ENCODE measurements at places on chromosomes 4 and X. TPM values are rescaled to one million over a fixed set of nuclear protein-coding genes. Genes with fewer than 3 reads are reported as not detected.
A peak's percentile ranks its signal among the peaks of the same experiment; 100 is the strongest.

Gene FAM90A26
- not detected for total RNA-seq

Gene EFNB1
- total RNA-seq: 77.6 TPM

Gene ARHGEF38
- 26.9 TPM for total RNA-seq

Gene TAPT1
- total RNA-seq: 26.7 TPM

Gene PARM1
- 10.3 TPM for total RNA-seq

Gene AMTN
- total RNA-seq: not detected

Gene NKX6-1
- total RNA-seq: not detected

DNA sequence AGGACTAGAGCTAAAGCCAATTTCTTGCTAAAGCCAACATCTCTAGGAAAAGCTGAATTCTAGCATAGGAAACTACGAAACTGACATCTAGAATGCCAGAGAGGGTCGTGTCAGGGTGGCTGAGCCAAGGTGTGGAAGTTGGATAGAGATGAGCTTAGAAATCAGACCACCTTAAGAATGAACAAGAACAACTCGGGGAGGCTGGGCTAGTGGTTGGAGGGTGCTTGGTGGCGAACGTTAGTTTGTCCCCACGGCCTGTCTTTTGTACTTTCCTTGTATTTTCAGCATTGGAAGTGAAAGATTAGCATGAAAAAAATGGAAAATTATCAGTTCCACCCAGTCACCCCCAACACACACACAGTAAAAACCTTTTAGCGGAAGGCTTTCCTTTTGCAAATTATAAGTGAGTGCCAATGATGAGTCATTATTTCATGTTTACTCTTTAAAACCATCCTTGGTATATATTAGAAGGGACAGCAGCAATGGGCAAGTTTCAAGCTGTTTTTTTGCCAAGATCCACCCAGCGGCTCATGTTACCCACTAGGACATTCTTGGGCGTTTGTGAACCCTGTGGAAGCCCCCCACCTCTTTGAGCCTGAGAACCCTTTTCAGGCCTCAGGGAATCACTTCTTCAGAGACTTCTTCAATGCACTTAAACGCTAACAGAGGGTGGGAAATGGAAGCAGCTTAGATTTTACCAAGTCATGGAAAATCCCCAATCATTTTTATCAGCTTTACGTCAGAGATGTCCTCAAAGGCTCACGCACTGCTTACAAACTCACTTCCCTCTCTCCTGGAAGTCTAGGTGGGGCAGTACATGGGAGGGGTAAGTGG lies 4.9 kb upstream of the PPEF1 start:
- no peak for DNase-seq

DNA sequence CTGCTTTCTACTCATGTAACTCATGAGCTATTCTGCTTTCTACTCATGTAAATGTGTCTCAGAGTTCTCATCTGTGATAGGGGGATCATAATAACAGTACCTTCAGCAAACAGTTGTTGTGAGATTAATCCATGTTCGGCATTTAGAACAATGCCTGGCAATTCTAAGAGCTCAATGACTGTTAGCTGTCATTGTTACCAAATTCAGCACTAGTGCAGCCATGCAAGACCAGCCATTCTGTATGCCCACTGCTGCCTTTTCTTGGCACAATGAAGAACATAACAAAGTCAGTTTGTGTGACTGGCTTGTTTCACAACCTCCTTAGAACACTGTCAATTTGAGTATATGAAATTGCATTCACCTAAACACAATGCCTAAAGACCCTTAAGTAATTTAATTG lies 163.2 kb downstream of the ANK2 start:
- DNase-seq: no peak

DNA sequence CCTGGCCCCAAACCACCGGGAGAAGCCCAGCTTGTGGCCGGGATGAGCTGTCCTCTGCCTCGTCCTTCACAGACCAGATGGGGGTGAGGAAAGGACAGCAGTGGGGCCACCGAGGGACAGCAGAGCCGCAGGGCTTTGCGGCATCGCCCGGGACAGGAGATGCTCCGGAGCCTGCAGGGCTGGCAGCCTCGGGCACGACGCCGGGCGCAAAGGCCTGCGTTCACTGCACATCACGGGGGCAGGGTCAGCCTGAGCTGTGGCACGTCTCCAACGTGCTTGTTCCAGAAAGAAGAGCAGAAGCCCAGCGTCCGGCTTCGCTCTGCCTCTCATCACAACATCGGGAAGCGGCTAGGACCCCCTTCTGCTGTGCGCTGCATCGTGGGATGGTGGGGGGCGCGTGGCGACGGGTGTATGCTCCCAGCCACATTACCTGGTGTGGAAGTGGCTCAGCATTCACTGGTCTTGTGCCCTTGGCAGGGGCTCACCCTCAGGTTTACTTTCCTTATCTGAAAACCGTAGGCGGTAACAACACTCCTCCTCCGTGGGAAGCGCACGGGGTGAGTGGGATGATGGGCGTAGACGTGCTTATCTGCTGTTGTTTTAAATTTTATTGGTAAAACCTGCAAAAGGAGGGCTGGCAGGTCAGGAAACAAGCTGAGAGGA lies 7.4 kb downstream of the TADA2B start:
- DNase-seq: no peak

- no peak for DNase-seq
These were observed 23.8 kb upstream of the KIAA0232 start for GRCh38 chr4:6758728-6759127.

DNA sequence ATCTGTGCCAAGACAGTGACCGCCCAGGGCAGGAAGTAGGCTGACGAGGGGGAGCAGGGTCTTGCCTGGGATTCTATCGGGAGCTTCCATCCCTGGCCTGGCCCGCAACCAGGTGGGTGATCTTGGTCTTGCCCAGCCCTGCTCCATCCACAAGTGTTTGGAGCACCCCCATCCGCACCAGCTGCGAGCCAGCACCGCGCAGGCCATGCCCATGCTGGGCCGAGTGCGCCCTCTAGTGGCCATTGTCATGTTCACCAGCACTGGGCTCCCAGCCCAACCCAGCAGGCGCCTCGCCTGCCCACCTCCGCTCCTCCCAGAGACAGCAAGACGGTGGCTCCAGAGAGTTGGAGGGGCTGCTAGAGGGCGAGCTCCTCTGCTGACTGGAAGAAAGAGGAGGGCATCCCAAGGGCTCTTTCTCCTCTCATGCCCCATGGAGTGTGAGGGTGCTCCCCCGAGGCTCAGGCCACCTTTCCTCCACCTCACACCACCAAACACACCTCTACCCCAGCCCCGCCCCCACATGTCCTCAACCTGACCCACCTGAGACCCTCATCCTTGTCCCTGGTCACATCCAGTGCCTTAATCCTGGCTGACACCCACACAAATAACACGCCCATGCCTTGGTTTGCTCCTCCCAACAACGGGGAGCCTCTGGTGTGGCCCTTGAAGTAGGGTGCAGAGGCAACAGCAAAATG lies 9.8 kb upstream of the ATP2B3 start:
- peak; percentile 91 for DNase-seq

DNA sequence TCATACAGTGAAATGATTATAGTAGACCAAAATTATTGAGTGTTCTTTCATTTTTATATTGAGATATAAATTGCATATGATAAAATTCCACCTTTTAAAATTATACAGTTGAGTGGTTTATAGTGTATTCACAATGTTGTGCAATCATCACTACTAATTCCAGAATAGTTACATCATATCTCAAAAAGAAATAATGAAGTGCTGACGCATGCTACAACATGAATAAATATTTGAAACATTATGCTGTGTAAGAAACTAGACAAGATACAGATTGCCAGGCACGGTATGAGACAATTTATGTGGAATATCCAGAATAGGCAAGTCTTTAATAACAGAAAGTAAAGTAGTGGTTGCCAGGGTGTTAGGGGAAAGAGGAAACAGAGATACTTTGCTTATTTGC lies 871.7 kb downstream of the FAM133A start:
- DNase-seq: no peak

- peak; percentile 50 for DNase-seq
These were observed 1.7 kb downstream of the PHF8 start for GRCh38 chrX:54042609-54043021.

DNA sequence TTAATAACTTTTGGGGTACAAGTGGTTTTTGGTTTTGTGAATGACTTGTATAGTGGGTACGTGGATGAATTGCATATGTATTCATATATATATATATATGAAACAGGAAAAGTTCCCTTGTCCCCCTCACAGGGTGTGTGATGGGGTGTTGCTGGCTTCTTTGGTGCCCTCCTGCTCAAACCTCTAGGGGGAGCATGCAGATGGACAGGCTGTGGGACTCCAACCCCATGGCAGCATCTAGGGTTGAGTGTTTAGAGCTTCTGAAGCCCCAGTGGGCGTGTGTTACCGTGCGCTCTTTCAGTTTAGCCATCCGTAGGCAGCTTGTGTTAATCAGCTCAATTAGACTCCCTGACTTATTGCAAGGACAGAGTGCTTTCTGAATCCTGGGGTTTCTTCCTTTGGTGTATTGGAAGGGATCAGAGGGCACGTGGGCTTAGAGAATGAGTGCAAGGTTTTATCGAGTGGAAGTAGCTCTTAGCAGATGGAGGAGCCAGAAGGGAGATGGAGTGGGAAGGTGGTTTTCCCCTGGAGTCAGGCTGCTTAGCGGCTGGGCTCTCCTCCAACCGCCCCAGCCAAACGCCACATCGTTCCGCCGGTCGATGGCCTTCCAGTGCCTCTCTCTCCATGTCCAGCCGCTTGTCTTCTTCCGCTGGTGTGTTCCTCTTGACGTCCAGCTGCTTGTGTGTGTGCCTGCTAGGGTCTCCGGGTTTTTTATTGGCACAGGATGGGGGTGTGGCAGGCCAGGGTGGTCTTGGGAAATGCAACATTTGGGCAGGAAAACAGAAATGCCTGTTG lies 674.4 kb upstream of the LCORL start:
- DNase-seq: no peak

DNA sequence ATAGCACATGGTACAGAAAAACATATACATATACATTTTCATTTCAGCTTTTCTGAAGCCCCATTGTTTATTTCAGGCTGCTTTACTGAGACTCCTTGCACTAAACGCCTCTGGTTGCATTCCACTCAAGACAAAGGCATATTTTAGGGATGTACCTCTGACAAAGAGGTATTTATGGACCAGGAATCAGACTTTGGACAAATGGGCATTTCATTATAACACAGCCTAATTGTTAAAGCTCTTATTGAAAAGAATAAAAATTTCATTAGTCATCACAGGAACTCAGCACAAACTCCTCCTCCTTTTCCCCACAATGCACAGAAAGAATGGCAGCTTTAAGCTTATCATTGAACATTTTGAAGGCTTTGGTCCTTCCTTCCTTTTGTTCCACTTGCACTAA lies 62.9 kb upstream of the UGT8 start:
- DNase-seq: no peak

DNA sequence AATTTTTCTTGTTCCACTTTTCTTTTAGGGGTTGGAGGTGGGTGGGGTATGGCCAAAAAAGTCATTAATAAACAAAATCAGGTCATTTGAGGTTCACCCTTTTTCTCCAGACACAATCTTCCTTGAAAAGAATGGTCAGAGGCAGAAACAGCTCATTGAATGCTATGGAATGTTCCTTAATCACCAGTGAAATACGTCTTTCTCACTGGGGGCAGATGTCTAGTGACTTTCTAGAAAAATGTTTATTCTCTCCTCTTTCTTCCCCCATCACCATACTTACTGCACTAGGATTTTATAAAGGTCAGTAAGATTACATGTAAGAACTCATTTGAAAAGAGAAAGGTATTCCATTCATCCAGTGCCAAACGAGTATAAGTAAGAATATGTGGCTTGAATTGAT lies 44.5 kb downstream of the MGST2 start:
- no peak for DNase-seq

- DNase-seq: no peak
These were observed 1590.6 kb downstream of the PCDH18 start for GRCh38 chr4:135941671-135942070.

DNA sequence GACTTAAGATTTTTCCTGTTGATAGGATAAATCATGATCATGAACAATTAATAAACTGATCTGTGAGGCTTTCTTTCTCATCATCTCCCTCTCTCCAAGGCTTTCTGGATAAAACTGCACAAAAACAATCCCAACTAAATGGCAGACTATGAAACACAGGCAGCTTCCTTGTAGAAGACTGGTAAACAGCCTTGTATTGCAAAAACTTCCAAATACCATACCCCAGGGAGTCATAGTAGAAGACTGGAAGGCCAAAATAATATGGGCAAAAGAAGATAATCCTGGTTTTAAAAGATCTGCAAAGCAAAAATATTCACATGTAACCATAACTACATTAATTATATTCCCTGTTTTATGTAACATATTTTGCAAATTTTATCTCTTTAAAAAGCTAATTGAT lies 113.0 kb downstream of the ANAPC10 start:
- DNase-seq: no peak

DNA sequence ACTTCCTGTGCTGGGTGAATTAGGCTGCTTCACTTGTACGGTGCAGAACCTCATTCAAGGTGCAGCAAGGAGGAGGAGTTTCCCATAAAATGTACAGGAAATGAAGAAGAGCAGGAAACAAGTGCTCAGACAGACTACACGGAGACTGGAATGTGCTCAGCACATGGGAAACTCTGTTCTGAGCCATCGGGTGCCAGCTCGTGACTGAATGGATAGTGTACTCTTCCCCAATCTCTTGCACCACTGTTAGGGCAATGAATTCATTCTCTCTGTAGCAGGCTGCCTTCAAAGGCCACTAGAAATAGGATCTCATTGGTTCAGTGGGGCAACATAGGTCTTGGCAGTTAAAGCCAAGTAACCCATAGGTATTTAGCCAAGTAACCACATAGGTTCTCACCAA lies 200.0 kb upstream of the LDB2 start:
- no peak for DNase-seq

GRCh38 chrX:21933077-21933476 lies 7.4 kb upstream of the SMS start:
- no peak for DNase-seq

- no peak for DNase-seq
These were observed 7.1 kb downstream of the EPGN start for GRCh38 chr4:74315376-74315775.

- no peak for DNase-seq
These were observed 168.3 kb upstream of the PUDP start for GRCh38 chrX:7316280-7316679.
